ENCODE measurements at places on chromosomes 5 and 9. TPM values are rescaled to one million over a fixed set of nuclear protein-coding genes. Genes with fewer than 3 reads are reported as not detected.

DNA sequence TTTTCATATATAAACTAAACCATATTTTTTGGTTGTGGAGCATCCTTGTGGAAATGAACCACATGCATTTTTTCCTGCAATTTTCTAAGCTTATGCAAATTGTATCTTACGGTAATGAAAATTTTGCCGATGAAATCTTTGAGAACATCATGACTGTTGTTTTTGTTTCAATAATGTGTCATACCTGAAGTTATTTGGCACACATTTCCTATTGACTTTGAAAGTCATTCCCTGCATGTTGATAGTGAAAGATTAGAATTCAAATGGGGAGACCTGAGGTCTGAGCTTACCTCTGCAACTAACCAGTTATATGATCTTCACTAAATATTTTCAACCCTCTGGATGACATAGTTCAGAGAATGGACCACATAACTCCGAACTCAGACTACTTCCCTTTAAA is 88.5 kb downstream of the PRR16 start:
- no peaks in the 10 kb centered on the region for H3K4me1 ChIP-seq
- no peaks in the 10 kb centered on the region for H3K27me3 ChIP-seq
- no peak for DNase-seq
- no peaks in the 10 kb centered on the region for H3K36me3 ChIP-seq

GRCh38 chr9:17387565-17387964 is 191.3 kb upstream of the SH3GL2 start:
- no peak overlapping the region for H3K4me3 ChIP-seq
- no peak overlapping the region for H3K27ac ChIP-seq
- no peak for DNase-seq
- H3K4me1 ChIP-seq = no peaks in the 10 kb centered on the region
- no peaks in the 10 kb centered on the region for H3K36me3 ChIP-seq

GRCh38 chr9:129907201-129907600 is 71.9 kb downstream of the USP20 start:
- peaks cover 27% of the 10 kb centered on the region for H3K36me3 ChIP-seq
- H3K27me3 ChIP-seq = no peaks in the 10 kb centered on the region
- H3K4me1 ChIP-seq = no peaks in the 10 kb centered on the region
- no peak overlapping the region for H3K27ac ChIP-seq

DNA sequence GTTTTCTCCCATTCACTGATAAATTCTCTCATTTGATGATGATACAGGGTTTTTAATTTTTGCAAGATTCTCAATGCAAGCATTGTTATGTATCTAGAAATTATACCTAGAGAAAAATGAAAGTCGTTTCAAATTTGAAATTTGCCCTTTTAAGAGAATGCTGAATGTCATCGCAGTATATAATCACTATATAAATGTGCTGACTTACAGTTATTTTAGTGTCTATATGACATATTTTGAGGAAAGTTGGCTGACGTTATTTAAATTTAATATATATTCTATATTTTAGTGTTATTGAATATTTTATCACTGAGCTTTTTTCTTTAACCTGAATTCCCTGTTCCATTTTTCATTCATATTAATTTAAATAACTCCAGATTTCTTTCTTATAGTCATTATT is 29.8 kb downstream of the LYRM7 start:
- H3K27ac ChIP-seq = no peak overlapping the region
- H3K4me3 ChIP-seq = no peak overlapping the region
- H3K36me3 ChIP-seq = no peaks in the 10 kb centered on the region
- no peaks in the 10 kb centered on the region for H3K27me3 ChIP-seq
- DNase-seq = no peak

GRCh38 chr5:42572313-42572712 is 149.1 kb downstream of the GHR start:
- no peak for DNase-seq
- no peak overlapping the region for H3K27ac ChIP-seq
- no peak overlapping the region for H3K4me3 ChIP-seq
- H3K36me3 ChIP-seq = no peaks in the 10 kb centered on the region
- H3K27me3 ChIP-seq = no peaks in the 10 kb centered on the region

- H3K36me3 ChIP-seq = no peaks in the 10 kb centered on the region
- H3K4me3 ChIP-seq = no peak overlapping the region
- no peak for DNase-seq
- H3K4me1 ChIP-seq = no peaks in the 10 kb centered on the region
- no peaks in the 10 kb centered on the region for H3K27me3 ChIP-seq
Observed at GRCh38 chr5:39650008-39650762, 225.4 kb upstream of the DAB2 start.

DNA sequence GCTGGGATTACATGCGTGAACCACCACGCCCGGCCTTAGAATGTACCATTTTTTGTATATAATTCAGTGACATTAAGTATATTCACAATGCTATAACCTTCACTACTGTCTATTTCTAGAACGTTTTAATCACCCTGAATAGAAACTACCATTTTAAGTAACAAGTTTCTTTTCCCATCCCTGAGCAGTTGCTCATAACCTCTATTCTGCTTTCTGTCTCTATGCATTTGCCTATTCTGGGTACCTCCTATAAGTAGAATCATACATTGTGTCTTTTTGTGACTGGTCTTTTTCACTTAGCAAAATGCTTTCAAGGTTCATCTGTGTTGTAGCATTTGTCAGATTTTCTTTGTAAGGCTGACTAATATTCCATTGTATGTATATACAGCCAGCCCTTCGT is 39.9 kb downstream of the DDX46 start:
- no peaks in the 10 kb centered on the region for H3K27me3 ChIP-seq
- H3K4me1 ChIP-seq = no peaks in the 10 kb centered on the region
- H3K27ac ChIP-seq = no peak overlapping the region

GRCh38 chr5:15014809-15015208 is 143.2 kb upstream of the ANKH start:
- H3K4me3 ChIP-seq = no peak overlapping the region
- H3K27me3 ChIP-seq = no peaks in the 10 kb centered on the region
- peaks cover 5% of the 10 kb centered on the region for H3K4me1 ChIP-seq
- H3K36me3 ChIP-seq = no peaks in the 10 kb centered on the region
- DNase-seq = no peak
- H3K27ac ChIP-seq = no peak overlapping the region

GRCh38 chr5:115815006-115815692 is 1.3 kb downstream of the CDO1 start:
- no peaks in the 10 kb centered on the region for H3K36me3 ChIP-seq
- H3K4me3 ChIP-seq = peak overlapping the region; percentile 80
- no peak for DNase-seq
- no peaks in the 10 kb centered on the region for H3K27me3 ChIP-seq

DNA sequence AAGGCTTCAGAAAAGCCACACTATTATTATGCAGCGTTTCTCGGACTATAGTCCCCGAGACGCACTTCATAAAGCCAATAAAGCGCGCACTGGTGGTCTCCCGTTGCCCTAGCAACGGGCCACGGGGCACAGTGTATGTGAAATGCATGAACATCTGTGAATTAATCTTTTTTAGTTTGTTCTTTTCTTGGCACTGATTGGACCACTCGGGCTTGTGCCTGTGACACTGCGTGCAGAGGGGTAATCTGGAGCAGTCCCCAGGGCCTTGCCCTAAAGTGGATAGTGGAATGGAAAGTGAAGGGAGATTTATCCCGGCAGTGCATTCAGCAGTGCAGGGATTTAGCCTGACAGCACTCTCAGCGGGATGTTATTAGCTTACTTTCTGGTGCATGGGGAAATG is 92.1 kb downstream of the TLE4 start:
- H3K4me3 ChIP-seq = no peak overlapping the region
- no peak for DNase-seq
- no peak overlapping the region for H3K27ac ChIP-seq
- H3K27me3 ChIP-seq = no peaks in the 10 kb centered on the region

GRCh38 chr9:134325096-134325812 is 1.0 kb upstream of the RXRA start:
- H3K27ac ChIP-seq = peak overlapping the region; percentile 96
- peak overlapping the region; percentile 91 for H3K4me3 ChIP-seq
- DNase-seq = no peak
- H3K4me1 ChIP-seq = peaks cover 56% of the 10 kb centered on the region
- H3K36me3 ChIP-seq = no peaks in the 10 kb centered on the region

DNA sequence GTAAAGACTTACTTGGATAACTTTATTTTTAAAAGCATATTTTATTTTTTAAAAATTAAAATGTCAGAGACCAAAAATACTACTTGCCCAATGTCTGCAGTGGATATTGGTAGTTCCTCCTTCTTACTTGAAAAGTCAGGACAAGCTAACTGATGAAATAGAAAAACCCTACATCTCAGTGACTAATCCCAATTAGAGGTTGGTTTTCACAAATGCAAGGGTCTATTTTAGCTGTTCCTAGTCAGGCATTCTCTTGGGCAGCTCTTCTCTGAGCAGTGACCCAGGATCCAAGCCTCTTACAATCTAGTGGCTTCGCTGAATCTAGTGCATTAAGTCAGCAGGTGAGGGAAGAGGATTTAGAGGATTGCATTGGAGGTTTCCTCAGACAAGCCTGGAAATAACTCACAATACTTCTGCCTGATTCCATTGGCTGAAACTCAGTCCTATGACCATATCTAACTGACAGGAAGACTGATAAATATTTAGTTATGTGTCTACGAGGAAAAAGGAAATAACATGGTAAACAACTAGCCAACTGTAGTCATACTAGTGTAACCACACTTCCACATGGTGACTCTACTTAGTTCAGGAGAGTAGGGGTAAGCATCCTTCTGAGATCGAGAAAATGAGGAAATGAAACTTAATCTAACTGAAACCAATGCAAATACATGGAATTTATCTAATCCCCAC is 34.2 kb upstream of the MIER3 start:
- no peak overlapping the region for H3K4me3 ChIP-seq
- no peaks in the 10 kb centered on the region for H3K36me3 ChIP-seq
- DNase-seq = no peak
- H3K27me3 ChIP-seq = no peaks in the 10 kb centered on the region

GRCh38 chr9:95611354-95611753 is 94.6 kb upstream of the PTCH1 start:
- no peaks in the 10 kb centered on the region for H3K4me1 ChIP-seq
- DNase-seq = no peak
- H3K4me3 ChIP-seq = no peak overlapping the region
- H3K27ac ChIP-seq = no peak overlapping the region
- no peaks in the 10 kb centered on the region for H3K27me3 ChIP-seq

DNA sequence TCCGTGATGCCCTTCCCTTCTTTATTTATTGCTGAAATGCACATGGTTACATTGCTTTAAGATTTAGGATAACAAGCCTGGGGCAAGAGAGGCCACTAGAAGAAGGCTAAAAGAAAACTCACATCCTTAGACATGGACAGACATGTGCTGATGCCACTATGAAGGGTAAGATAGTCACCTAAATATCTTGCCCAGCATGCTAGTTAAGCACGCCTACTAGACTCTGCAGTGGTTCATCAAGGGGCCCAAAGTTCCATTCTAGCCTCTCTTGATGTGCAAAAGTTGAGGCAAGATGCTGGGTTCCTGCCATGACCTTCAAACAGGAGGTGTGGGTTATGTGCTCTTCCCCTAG is 49.3 kb downstream of the GRAMD2B start:
- H3K27me3 ChIP-seq = no peaks in the 10 kb centered on the region
- peaks cover 20% of the 10 kb centered on the region for H3K36me3 ChIP-seq
- DNase-seq = no peak
- H3K4me3 ChIP-seq = no peak overlapping the region

DNA sequence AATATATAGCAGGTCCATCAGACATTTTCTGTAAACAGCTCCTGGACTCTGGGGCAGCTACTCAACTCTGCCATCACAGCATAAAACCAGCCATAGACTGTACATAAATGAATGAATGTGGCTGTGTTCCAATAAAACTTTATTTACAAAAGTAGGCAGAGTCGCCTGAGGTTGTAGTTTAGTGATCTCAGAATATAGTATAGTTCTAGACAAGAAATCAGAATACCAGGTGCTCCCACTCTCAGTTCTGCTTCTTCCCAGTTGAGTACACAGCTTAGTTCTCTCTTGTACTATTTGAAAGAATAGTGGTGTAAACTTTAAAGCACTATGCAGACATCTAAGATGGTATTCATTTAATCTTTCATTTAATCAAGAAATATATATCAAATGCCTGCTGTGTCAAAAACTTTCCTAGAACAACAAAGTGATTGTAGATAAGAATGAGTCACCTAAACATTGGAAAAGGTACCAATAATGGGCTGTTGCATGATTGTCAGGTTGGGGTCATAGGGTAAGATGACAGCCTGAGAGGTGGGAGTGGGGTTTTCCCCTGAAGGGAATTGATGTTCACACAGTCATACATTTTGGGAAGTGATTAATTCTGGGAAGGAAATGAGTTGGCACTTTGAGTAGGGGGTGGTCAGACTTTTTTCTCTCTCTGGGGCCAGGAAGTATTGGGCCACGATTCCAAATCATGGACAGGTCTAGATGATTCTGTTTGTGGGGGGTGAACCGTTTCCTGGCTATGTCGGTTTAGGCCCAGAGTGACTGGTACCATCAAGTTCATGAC is 37.0 kb downstream of the TNFSF8 start:
- no peak overlapping the region for H3K27ac ChIP-seq
- H3K36me3 ChIP-seq = no peaks in the 10 kb centered on the region
- DNase-seq = no peak
- H3K27me3 ChIP-seq = no peaks in the 10 kb centered on the region
- no peak overlapping the region for H3K4me3 ChIP-seq

GRCh38 chr9:6584881-6585597 is 60.5 kb downstream of the GLDC start:
- no peaks in the 10 kb centered on the region for H3K4me1 ChIP-seq
- H3K27me3 ChIP-seq = no peaks in the 10 kb centered on the region
- H3K36me3 ChIP-seq = no peaks in the 10 kb centered on the region

GRCh38 chr9:89996773-89997172 is 392.0 kb downstream of the GADD45G start:
- no peak overlapping the region for H3K4me3 ChIP-seq
- peaks cover 29% of the 10 kb centered on the region for H3K4me1 ChIP-seq
- no peaks in the 10 kb centered on the region for H3K27me3 ChIP-seq
- no peak overlapping the region for H3K27ac ChIP-seq
- no peaks in the 10 kb centered on the region for H3K36me3 ChIP-seq
- DNase-seq = no peak

DNA sequence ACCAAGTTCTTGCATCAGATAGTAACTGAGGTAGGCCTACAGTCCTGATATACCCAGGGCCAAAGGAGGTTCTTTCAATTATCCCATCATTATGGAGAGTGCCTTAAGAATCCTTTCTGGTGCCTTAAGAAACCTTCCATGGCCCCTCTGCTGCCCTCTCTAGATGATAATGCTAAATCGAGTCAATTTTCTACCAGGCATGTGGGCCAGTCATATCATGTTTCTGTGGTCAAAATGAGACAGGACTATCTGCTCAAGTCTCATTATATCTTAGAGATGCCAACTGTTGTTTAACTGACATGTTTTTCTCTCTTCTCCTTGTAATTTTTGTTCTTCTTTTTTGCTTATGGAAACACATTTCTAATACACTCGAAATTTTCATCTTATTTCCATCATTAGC is 127.6 kb downstream of the EDIL3 start:
- no peaks in the 10 kb centered on the region for H3K4me1 ChIP-seq
- no peak overlapping the region for H3K4me3 ChIP-seq
- no peak overlapping the region for H3K27ac ChIP-seq
- no peaks in the 10 kb centered on the region for H3K36me3 ChIP-seq

The CWC27 gene
- 13.4 TPM for total RNA-seq

The PTGER4 gene
- 13.8 TPM for total RNA-seq

The MOCS2 gene
- 44.2 TPM for total RNA-seq

The GFI1B gene
- not detected for total RNA-seq

The GPRIN1 gene
- 0.27 TPM for total RNA-seq

The FRMD3 gene
- 5.2 TPM for total RNA-seq

The C1QTNF2 gene
- 8.3 TPM for total RNA-seq

The PPP1R2B gene
- total RNA-seq = not detected

The ADGRD2 gene
- not detected for total RNA-seq
